ENCODE measurements at places on chromosomes 13 and 19. TPM values are rescaled to one million over a fixed set of nuclear protein-coding genes. Genes with fewer than 3 reads are reported as not detected.

Gene OR7C1
- total RNA-seq = not detected

Gene KLF1
- not detected for total RNA-seq

Gene GPI
- total RNA-seq = 111 TPM

Gene TDRD12
- 1.3 TPM for total RNA-seq

Gene HTR2A
- under 0.01 TPM for total RNA-seq

Gene CGB8
- not detected for total RNA-seq

Gene APC2
- total RNA-seq = 0.32 TPM

Gene ZNF135
- total RNA-seq = 4.3 TPM

Gene DNAAF3
- under 0.01 TPM for total RNA-seq

Gene NKPD1
- total RNA-seq = under 0.01 TPM

Gene PNMA8C
- total RNA-seq = under 0.01 TPM

Gene STARD13
- 48.0 TPM for total RNA-seq

Gene RDH8
- total RNA-seq = not detected

Gene POP4
- total RNA-seq = 81.6 TPM

Gene LGALS7
- total RNA-seq = not detected

Gene SOX1
- total RNA-seq = not detected

Gene ZNF541
- under 0.01 TPM for total RNA-seq

Gene ZNF607
- total RNA-seq = 4.3 TPM

Gene TINCR
- not detected for total RNA-seq

Gene RAB3A
- total RNA-seq = 0.97 TPM

Gene RASIP1
- 2.6 TPM for total RNA-seq

Gene ZMYM2
- 69.1 TPM for total RNA-seq

Gene PRODH2
- total RNA-seq = not detected

Gene IGSF23
- total RNA-seq = 0.32 TPM

Gene NLRP13
- not detected for total RNA-seq

Gene ELSPBP1
- not detected for total RNA-seq

Gene ZNF99
- total RNA-seq = not detected

Gene WDR88
- not detected for total RNA-seq

Gene RPS15
- total RNA-seq = 444 TPM

All from fibroblast of villous mesenchyme (primary cell).